A549 treated with Mapracorat at 1 μM for 4 hours (cell line): ENCODE measurements at places on chromosomes 6 and 20. TPM values are rescaled to one million over a fixed set of nuclear protein-coding genes. Genes with fewer than 3 reads are reported as not detected.

Gene SLC39A7
- 104 to 111 TPM (median 108 TPM) in 5 replicates for total RNA-seq

Gene DOP1A
- 2.2 to 4.3 TPM (median 2.7 TPM) in 5 replicates for total RNA-seq

Gene TBXT
- total RNA-seq = not detected in 5 replicates

Gene TDP2
- total RNA-seq = 27.7 to 31.3 TPM (median 30.2 TPM) in 5 replicates

Gene ZBTB12
- 2.4 to 4.1 TPM (median 3.7 TPM) in 5 replicates for total RNA-seq

Gene EIF6
- 385 to 449 TPM (median 415 TPM) in 5 replicates for total RNA-seq

Gene COX4I2
- not detected in 5 replicates for total RNA-seq

Gene PTCRA
- total RNA-seq = not detected in 5 replicates
